ENCODE measurements at places on chromosomes 7 and 10.

GRCh38 chr7:155839461-155839860 is 27.2 kb upstream of the SHH start:
- DNase-seq: no peak

DNA sequence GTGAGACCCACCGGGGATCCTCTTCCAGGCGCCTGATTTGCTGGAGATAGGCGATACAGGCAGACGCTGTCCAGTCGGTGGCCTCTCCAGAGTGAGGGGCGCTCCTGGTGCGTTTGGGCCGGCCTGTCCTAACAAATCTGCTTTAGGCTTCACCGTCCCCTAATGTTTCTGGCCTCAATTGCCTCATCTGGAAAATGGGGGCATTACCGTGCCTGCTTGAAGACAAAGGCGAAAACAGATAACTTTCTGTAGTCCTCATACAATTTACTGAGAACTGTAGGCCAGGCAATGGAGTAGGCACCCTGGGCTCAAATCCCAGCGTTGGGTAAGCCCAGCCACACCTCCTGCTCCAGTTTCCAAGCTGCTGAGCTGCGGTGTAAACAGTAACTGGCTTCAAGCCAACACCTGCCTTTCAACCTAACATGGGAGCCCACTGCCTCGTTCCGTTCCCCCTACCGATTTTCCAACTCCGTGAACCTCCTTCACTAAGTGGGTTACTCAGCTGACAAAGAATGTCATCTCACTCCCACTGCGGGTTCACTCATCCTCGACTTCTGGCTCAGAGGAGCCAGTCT is 589 bp upstream of the ZFAND4 start:
- peak; percentile 17 for DNase-seq

GRCh38 chr10:80429521-80429973 is 21.2 kb downstream of the PRXL2A start:
- no peak for DNase-seq

DNA sequence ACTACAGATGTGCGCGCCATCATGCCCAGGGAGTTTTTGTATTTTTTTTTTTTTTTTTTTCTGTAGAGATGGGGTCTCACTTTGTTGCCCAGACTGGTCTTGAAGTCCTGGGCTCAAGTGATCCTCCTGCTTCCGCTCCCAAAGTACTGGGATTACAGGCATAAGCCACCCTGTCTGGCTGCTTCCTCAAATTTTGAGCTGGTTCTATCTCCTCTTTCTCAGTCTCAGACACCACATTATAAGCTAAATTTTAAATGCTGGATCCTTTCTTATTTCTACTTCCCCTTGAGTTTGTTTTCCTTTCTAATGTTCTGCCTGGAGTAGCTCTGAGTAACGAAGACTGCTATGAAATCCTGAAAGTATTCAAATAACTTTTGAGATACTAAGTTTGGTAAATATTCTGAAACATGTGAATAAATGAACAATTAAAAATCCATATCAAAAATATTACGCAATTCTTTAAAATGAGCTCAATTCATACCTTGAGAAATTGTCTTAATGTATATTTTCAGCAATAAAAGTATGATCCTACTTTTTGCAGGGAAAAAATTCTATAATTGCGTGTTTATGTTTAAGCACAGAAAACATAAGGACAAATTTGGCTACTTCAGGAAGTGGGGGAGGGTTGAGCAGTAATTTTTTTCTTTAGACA is 15.0 kb downstream of the TCAF1 start:
- DNase-seq: no peak

DNA sequence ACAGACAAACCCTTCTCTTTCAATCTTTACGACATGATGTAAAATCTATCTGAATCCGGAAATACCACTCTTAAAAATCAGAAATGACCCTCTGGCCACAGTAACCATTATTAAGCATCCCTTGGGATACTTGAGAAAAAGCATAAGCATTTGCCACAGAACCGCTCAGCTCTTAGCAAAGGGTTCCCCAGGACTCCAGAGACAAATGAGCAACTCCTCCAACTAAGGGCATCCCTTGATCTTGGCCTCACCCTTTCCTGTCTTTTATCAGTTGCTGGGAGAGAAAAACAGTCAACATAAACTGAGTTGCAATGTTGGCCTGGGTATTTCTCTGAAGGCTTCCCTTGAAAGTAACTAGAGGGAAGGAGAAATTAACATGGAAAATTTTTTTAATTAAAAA is 3.5 kb downstream of the PDLIM1 start:
- DNase-seq: peak; percentile 27

DNA sequence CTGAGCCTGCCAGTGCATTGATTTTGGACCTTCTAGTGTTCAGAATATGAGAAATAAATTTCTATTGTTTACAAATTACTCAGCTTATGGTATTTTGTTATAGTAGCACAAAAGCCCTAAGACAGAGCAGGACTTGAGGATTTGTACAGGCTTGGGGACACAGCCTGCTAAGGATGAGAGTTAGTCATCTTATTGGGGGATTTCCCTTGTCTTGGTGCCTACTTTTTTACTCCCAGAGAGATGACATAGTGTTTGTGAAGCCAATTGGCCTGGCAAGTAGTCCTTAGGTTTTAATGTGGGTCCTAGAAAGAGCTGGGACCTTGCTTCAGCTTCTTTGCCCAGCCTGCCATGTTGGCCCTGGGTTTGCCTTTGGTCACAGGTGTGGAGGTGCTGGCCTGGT is 364.0 kb downstream of the REEP3 start:
- no peak for DNase-seq

GRCh38 chr10:117412469-117413010 is 37.3 kb upstream of the PDZD8 start:
- no peak for DNase-seq

GRCh38 chr7:144513334-144513733 is 109.8 kb upstream of the NOBOX start:
- DNase-seq: no peak

GRCh38 chr7:138665249-138665648 is 35.9 kb downstream of the SVOPL start:
- no peak for DNase-seq

DNA sequence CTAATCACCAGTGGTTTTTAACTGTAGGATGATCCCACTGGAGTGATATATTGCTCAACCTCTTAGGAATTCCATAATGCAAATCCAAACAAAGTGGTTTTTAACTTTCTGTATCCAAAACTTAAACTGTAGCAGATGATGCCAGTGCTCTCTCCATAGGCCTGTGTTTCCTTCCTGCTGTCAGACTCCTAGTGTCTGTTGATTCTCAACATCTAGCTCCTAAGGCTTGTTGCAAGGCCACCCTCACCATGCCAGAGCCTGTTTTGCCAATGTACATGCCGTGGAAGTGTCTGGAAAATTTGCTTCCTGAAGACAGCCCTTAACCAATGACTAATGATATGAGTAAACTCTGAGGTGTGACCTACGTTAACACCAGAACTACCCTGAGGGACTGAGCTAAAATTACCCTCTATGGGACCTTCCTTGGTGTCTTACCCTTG is 39.3 kb downstream of the C1GALT1 start:
- peak; percentile 44 for DNase-seq

DNA sequence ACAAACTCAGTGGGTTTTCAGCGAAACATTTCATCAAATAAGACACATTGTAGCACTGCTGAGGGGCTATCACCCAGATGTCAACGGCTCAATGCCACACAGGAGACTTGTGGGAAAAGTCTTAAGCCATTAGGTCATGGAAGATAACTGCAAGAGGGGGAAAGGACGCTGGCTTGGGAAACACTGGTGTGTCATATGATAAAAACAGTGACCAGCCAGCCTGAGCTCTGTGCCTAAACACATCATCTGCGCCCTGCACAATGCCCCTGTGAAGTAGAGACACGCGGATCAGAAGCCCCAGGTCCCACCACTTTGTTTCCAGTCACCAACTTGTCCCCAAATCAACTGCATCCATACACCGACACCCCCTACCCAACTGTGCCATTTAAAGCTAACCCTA is 116.7 kb downstream of the TNS3 start:
- DNase-seq: no peak

DNA sequence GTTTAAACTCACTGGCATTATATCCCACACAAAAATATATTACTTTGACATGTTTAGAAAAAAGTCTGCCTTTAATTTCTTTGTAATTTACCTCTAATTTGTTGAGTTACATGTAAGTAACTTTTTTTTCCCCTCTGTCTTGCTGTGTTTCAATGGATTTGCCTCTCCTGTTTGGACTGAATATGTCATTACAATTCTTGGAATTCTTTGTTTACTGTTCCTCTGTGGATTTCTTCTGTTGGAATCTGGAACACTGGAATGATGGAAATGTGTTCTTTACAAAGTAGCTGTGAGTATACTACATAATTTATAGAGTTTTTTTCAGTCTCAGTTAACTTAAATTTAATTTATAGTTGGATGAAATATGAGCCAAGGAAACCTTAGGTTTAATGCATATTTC is 30.4 kb downstream of the SEPTIN7 start:
- DNase-seq: peak; percentile 17

DNA sequence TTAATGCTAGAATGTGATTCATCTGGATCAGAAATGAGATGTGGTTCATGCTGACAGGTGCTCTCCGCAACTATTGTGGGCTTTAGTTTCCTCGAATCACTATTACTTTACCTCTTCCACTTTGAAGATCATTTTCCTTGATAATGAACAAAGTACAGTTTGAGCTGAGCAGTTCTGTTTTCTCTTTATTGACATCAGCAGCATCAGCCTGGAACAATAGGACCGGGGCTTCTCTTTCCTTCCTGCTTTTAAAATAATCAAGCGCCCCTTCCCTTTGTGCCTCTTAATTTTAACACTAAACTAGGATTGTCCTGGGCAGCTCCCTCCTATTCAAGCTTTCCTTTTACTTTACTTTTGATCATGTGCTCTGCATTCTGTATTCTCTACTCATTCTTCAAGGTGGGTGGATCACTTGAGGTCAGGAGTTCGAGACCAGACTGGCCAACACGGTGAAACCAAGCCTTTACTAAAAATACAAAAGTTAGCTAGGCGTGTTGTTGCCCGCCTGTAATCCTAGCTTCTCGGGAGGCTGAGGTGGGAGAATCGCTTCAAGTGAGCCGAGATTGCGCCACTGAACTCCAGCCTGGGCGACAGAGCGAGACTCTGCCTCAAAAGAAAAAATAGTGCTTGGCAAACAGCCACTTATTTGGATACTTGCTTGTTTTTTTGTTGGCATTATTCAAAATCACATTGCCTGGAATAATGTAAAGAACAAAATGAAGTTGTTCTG is 67.0 kb upstream of the RHEB start:
- no peak for DNase-seq

DNA sequence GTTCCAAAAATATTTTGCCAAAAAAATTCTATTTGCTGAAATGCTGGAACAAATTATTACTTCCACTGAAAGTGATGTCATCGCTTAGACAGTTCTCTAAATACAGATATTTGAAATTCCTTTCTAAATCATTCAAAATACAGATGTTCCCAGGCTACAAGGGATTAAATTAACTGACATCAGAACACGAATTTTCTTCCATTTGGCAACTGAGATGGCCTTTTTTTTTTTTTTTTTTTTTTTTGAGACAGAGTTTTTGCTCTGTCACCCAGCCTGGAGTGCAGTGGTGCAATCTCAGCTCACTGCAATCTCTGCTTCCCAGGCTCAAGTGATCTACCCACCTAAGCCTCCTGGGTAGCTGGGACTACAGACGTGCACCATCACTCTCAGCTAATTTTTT is 57.0 kb downstream of the P4HA1 start:
- DNase-seq: peak; percentile 75

DNA sequence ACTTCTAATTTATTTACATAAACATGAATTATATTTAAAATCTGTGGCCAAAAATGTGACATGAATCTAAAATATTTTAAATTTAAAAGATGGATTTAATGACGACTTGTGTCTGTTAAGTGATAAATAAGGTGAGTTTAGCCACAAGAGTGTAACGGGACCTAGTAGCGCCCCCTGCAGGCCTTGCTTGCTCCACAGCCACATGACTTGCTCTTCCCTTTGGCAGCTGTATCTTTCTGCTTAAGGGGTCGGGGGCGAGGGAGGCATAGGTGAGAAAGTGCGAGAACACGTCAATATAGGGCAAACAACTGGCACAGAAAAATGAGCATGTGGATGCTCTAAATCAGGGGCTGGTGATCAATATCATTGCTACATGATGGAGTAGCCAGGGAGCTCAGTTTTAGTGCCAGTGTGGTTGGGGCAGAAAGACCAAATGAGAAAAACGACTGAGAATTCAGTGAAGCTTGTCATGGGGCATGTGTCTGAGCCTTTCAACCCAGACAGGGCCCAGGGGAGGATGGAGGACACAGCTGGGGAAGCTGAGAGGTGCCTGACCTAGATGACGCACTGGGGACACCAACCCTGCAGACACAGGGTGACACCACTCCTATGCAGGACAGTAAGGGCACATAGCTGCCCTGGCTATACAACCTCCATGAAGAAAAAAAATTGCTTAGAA is 49.8 kb downstream of the PAXIP1 start:
- DNase-seq: peak; percentile 56

GRCh38 chr10:24851629-24852028 is 100.8 kb downstream of the PRTFDC1 start:
- DNase-seq: no peak

GRCh38 chr10:13062803-13063202 is 37.2 kb upstream of the OPTN start:
- no peak for DNase-seq

DNA sequence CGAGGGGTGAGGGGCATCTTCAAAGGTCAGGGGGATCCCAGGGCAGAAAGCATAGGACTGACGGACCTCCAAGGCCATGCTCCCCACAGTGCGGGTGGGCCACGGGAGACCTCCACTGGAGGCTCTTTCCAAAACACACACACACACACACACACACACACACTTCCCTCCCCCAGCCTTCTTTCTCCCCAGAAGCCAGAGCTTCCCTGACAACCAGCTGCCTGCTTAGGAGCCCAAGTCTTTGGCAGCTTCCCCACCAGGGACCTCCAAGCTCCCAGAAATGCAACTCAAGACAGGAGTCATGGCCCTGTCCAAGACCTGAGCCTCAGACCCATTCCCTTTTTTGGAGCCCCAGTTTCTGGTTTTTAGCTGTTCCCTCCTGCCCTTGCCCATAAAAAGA is 710 bp upstream of the C10orf105 start:
- no peak for DNase-seq

DNA sequence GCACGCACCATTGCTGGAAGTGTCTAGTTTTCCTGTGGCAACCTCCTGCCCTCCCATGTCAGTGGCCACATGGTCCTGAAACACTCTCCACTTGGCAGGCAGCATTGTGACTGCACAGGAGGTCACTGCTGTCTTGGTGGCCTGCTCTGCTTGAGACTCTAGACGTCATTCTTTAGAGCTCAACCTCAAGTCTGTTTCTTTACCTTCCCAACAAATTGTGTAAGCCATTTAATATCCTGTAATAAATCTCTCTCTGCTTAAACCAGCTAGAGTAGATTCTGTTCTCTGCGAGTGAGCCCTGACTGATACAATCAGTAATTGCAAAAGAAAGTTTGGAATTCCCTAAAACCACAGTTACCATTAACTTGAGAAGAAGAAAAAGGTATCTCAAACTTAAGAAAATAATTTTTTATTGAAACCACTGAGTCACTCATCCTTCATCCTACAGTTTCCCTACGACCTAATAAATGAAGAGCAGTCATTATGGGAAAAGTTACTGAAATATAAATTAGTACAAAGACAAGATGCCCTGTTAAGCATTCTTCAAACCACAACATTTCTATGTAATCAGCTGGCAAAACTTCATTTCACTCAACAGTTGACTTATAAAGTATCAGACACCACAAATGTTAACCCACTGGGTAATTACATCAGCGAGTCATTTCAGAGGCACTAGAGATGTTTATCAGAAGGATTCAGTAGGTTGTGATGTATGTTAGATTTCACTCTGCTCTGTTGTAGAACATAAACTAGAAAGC is 18.0 kb downstream of the SLC25A13 start:
- peak; percentile 25 for DNase-seq
